ENCODE measurements at places on chromosomes 11 and 22.

DNA sequence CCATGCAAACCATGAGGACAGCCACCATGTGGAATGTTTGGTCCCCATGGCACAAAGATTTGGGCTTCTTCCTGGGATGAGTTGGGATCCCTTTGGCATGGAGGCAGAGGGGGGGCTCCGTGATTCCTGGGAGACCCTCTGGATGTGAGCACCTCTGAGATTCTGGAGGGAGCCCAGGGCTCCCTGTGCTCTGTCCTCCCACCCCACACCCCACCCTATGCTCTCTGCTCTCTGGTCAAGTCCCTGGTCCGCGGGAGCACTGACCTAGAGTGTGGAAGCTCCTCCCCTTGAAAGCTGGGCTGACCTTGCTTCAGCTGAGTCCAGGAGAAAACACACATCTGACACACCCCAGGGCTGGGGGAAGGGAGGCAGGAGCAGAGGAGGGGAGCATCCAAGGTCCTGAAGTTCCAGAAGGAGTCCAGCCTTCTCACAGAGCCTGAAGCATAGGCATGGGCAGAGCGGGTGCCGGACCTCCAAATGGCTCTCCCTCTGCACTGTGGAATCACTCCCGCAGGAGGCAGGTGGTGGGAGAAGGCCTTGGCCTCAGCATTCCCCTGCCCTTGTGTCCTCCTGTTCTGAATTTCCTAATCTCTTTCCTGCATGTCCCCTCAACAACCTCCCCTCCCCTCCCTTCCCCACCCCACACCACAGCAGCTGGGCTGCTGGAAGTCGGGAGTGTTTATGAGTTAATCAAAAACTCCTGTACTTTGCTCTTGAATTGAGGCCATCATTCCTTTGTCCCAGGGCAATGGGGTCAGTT is 25.7 kb upstream of the OAF start:
- no peak for DNase-seq

- no peak for DNase-seq
Observed at GRCh38 chr22:34080433-34080832, 160.2 kb upstream of the LARGE1 start.

DNA sequence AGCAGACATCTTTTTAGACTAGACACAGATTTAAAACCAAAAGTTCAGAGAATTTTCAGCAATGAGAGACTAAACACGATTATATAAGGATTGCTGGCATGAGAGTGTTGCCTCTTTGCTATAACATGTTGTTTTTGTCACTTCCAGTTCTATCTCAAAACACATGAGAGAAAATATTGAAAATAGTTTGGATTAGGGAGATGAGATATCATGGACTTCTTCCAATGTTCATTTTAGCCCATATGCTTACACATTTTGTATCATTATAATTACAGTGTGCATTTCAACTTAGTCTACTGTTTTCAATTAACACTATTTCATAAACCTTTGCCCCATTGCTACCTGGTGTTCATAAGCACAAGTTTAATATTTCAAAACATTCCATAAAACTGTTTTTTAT is 175.9 kb upstream of the PGR start:
- DNase-seq, result no peak

DNA sequence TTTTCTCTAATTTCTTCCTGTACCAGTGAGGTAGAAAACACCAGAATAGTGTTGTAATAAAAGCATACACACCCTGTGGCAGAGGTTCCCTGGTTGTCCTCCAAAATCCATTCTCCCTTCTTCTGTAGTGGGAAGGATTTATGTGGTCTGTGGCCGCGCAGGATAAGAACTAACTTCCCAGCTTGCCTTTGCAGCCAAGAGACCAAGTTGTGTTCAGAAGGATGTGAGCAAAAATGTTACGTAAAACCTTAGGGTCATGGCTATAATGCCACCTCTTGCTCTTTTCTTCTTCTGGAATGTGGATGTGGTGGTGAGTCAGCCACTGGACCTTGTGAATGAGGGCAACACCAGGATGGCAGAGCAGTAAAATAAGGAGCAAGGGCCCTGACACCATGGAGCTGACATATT is 28.4 kb downstream of the CCDC90B start:
- DNase-seq, result no peak

GRCh38 chr22:38325587-38325986 is 8.4 kb upstream of the CSNK1E start:
- DNase-seq, result no peak

GRCh38 chr11:72002841-72003775 is 4.4 kb downstream of the IL18BP start:
- DNase-seq, result no peak

DNA sequence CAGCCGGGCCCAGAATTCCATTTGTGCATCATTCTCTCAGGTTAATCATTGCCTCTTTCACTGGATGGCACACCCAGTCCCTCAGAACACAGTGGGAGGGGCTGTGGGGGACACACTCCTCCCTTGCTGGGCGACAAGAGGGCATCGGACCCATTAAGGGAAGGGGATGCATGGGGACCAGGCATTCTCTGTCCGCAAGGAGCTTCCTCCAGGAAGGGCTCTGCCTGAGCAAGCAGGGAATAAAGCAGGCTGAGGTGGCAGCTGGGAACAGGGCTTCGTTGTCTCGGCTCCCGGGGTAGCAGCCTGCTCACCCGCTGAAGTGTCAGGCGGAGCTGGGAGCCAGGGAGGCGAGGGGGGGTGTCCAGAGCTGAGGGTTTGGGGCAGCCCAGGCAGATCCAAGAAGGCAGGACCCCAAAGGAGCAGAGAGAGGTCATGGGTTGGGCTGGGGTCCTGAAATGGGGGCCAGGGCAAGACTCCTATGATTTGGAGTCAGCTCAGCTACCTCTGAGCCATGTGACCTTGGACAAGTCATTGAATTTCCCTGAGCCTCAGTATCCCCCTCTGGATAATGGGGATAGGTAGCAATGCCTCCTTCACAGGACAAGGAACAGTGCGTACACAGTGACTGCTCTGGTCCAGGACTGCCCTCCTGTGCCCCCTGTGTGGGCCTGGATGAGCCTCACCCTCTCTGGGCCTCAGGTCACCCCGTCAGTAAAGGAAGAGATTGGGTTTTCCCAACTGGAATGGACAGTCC is 1.4 kb downstream of the GAL3ST1 start:
- no peak for DNase-seq

DNA sequence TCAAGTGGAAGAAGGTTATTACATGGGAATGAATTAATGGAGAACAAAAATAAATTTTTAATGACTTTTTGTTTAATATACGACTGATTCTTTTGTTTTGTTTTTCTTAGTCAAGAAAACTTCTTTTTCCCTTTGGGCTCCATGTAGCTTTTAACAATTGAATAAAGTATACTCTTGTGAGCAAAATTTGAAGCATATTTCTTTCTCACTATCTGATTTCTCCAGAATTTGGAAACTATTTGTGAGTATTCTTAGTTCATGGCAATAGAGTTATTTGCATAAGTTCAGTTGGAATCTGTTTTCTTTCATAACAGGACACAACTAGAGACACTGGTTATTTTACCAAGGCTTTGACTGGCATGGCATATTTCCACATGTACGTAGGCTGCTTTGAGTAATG is 3.8 kb upstream of the APOL1 start:
- no peak for DNase-seq

- DNase-seq, result no peak
Observed at GRCh38 chr22:26555478-26555877, 34.5 kb downstream of the TPST2 start.

DNA sequence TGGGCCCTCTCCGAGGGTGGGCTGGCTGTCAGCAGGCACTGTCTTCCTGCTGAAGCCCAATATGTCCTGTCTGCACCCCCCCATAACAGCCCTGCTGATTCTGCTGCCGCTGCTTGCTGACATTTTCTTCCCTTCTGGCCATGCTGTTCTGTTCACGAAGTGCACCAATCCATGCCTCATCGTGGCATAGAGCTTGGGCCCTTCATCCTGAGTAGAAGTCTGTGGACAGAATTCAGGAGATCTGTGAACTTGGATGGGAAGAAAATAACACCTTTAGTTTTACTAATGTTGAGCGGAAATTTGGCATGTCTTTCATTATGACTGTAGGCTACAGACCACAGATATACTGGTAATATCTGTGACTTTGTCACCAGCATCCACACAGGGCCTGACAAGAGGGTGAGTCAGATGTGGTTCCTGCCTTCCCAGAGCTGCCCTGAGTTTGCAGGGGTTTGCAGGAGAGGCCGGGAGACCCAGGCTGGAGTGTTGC is 14.1 kb upstream of the KIAA0930 start:
- DNase-seq, result no peak
